Stimulated activated CD4-positive, alpha-beta T cell treated with anti-CD3 and anti-CD28 coated beads, TNF-alpha, amount 100 ng/mL, for 1 hour (primary cell): ENCODE measurements at places on chromosomes 1 and 21.

GRCh38 chr1:91513160-91513559 lies 12.5 kb downstream of the CDC7 start:
- DNase-seq: no peak

DNA sequence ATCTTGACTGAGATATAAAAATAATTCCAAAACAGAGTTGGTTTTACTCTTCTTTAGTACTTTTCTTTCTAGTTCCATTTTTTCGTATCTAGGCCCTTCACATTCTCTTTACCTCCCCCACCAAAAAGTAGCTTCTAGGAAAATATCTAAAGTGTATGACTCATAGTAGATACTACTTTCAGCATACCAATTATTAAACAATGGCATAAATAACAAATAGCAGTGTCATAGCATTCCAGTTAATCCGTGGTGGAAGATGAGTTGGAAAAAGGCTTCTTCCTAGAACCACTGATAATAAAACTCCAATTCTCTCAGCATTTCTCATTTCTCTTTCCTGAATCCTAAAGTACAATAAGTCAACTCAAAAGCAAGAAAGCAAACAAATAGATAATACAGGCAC lies 859.0 kb upstream of the B3GALT2 start:
- DNase-seq: no peak

DNA sequence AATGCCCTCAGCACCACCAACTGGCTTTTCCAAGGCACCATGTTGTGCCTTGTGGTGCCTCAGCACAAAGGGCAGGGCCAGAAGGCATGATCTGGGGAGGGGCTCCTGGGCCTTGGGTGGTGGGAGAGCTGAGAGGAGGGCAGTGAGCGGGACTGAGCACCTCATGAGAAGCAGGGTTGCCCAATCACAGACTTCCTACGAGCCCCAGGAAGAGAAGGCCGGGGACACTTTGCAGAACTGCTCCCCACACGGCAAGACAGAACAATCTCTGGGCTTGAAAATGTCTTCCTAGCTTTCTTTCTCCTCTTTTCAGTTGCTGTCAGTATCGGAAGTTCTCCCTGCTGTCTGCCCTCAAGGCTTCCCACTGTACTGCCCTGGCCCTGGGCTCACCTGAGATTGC lies 6.8 kb downstream of the KCNJ10 start:
- no peak for DNase-seq

GRCh38 chr21:45130324-45130774 lies 56.0 kb downstream of the ADARB1 start:
- no peak for DNase-seq

DNA sequence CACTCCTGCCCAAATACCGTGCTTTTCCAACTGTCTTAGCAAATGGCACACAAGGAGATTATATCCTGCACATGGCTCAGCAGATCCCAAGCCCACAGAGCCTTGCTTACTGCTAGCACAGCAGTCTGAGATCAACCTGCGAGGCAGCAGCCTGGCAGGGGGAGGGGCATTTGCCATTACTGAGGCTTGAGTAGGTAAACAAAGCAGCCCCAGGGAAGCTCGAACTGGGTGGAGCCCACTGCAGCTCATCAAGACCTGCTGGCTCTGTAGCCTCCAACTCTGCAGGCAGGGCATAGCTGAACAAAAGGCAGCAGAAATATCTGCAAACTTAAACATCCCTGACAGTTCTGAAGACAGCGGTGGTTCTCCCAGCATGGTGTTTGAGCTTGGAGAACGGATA lies 70.1 kb upstream of the PTBP2 start:
- no peak for DNase-seq

DNA sequence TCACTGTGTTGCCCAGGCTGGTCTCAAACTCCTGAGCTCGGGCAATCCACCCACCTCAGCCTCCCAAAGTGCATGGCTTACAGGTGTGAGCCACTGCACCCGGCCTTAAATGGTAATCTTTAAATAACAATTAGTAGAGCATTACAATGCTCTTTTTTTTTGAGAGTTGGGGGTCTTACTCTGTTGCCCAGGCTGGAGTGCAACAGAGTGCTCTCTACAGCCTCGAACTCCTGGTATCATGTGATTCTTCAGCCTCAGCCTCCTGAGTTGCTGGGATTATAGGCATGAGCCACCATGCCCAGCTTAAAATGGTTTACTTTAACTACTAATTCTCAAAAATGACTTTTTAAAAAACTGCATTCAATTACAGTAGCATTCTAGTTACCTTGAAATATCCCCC lies 52.2 kb downstream of the PIK3R3 start:
- DNase-seq: no peak

DNA sequence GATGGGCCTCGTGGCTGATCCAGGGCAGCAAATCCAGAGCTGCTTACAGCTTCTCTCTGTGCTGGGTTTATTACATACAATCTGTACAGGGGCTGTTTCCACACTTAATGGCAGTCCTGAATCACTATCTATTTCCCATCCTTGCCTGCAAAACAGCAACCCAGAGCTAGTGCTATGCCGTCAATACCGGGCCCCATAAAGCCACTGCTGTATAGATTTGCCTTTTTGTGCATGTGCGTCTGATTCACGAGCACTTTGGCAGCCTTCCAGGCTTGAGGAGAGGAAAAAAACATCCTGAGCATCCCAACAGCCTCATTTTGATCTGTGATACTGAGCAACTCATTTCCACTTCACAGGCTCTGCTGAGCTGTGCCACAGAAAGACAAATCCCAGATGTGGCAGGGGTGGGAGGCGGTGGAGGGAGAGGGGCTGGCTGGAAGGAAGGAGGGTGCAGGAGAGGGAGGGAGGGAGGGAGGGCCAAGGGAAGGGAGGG lies 65.2 kb upstream of the TARBP1 start:
- peak; percentile 23 for DNase-seq

GRCh38 chr1:160779626-160780397 lies 16.2 kb upstream of the LY9 start:
- no peak for DNase-seq

DNA sequence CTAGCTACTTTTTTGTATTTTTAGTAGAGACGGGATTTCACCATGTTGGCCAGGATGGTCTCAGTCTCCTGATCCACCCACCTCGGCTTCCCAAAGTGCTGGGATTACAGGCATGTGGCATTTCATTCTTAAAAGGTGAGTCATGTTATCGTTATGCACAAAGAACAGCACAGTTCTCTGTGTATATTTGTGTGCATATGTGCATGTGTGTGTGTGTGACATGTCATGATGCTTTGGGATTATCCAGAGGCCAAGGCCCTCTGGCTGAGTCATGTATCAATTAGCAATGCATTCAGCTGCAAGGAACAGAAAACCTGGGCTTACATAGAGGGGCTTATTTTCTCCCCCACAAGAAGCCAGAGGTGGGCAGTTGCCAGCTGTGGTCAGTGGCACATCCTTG lies 301.7 kb upstream of the KAZN start:
- no peak for DNase-seq

DNA sequence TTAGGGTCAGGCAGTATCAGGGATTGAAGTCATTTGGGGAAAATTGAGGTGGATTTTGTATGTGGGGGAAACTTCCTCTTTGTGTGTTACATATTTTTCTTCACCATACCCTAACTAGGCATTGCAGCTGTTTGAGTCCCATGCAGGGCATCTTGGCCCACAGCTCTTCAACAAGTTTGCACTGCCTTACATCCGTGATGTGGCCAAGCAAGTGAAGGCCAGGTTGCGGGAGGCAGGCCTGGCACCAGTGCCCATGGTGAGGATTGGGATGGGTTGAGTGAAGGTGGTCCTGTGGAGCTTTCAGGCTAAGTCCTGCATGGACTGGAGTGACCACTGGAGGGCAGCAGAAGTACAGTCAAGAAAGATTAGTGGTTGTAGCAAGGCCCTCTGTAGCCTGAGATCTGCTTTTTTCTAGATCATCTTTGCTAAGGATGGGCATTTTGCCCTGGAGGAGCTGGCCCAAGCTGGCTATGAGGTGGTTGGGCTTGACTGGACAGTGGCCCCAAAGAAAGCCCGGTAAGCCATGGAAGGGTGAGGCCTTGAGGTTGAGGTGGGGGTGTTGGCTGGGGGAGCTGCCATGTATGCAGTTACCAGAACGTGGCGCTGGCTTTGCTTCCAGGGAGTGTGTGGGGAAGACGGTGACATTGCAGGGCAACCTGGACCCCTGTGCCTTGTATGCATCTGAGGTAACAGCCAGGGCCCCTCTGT lies 2.4 kb downstream of the UROD start:
- peak; percentile 65 for DNase-seq

GRCh38 chr1:206890125-206891060 lies 6.8 kb upstream of the IL24 start:
- DNase-seq: no peak

DNA sequence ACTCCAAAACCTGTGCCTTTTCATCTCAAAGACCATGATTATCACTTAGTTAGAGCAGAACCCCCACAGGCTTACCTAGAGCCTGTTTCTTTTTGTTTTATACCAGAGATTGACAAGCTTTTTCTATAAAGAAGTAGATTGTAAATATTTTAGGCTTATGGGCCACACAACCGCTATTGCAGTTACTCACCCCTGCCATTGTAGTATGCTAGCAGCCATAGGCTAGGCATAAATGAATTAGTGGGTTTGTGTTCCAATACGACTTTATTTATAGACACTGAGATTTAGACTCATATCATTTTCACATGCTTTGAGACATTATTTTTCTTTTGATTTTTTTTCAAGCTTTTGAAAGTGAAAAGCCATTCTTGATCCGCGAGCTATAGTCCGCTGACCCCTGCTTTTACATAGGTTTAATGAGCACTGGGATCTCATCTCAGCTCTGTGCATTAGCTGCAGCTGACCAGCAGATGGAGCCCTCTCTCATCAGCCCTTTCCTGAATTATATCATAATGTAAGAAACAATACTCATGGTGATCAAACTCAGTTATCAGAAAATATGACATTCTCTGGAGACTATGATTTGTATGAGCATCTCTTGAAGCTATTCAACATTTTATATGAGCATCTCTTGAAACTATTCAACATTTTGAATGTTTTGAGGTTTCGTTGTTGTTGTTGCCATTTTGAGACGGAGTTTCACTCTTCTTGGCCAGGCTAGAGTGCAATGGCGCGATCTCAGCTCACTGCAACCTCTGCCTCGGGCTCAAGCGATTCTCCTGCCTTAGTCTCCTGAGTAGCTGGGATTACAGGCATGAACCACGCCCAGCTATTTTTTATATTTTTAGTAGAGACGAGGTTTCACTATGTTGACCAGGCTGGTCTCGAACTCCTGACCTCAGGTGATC lies 111.9 kb upstream of the L1TD1 start:
- peak; percentile 1 for DNase-seq

DNA sequence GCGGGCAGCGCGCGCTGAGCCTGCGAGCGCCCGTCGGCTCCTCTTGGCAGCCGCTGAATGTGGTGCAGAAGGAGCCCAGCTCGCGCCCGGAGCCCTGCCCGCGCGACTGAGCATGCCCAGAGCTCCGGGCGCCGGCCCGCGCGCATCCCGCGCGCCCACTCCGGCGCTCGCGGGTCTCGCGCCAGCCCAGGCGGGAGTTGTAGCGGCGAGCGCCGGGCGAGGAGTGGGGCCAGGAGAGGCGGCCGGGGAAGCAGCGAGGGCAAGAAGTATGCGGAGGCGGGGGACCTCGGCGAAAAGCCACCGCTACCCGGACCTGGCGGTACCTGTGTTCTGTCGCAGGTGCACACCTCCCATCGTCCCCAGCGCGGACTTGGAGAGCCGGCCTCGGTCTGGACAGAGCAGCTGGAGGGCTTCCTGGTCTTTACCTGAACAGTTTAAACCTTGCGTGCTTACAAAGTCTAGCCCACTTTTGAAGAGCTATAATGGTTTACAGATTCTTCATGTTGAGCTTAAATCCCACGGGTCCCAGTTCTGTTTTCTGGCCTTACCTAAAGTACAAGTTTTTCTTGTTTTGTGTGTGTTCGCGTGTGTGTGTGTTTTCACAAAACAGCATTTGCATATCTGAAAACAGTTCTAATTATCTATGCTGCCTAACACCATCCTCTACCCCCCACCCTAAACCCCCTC lies at the start of gene DDAH1:
Gene DDAH1, minus strand, starts transcription at position 61 of the 687 bp plus-strand sequence. CDS start 114 bp downstream, outside the sequence.
- DNase-seq: no peak

- DNase-seq: no peak
Observed at GRCh38 chr1:238562341-238562740, 671.6 kb upstream of the ZP4 start.

- no peak for DNase-seq
Observed at GRCh38 chr1:80155371-80155770, 1148.8 kb upstream of the ADGRL4 start.

GRCh38 chr1:47708658-47709018 lies 270.8 kb downstream of the FOXD2 start:
- DNase-seq: no peak

DNA sequence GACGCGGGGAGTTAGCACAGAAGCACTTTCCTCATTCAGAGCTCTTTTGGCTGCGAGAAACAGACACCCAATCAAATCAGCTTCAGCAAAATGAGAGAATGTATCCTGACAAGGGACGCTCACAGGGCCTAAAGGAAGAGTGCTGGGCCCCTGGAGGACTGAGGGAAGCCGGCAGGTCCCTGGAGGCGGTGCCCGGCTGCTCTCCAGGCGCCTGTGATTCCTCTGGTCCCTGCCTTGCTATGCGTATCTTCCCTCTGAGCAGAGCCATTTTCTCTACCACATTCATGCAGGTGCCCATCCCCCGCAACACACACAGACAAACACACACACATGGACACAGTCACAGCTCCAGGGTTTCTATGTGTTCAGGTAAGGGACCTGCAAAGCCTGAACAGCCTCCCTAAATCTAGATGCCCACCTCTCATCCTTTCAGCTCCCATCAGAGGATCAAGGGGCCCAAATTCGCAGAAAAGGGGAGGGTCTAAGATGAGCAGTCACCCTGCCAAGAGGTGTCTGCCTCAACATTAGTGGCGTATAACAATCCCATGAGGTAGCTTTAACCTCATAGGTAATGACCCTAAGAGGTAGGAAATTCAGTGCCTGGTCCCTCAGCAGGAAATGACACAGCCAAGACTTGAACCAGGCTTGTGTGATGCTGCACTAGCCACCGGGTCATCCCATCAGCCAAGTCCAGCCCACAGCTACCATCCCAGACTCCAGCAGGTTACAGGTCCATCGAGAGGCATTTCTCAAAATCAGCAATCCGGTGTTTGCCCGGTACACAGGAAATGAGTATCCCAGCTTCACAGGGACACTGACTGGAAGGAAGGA lies 29.0 kb downstream of the PTAFR start:
- no peak for DNase-seq
